ENCODE measurements at places on chromosomes 3 and 15.

DNA sequence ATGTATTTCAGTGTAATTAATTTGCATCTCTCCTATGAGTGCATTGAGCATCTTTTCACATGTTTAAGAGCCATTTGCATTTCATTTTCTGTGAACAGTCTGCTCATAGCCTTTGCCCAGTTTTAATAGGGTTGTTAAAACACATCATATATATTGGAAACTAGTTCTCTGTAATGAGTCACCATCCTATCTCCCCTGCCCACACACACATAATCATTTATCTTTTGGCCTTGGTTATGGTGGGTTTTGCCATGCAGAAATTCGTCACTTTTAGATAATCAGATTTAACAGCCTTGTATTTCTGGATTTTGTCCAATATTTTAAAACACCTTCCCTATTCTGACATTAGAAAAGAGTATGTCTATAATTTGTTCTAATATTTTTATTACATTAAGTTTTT is 11.9 kb upstream of the CHRM5 start:
- DNase-seq = no peak

DNA sequence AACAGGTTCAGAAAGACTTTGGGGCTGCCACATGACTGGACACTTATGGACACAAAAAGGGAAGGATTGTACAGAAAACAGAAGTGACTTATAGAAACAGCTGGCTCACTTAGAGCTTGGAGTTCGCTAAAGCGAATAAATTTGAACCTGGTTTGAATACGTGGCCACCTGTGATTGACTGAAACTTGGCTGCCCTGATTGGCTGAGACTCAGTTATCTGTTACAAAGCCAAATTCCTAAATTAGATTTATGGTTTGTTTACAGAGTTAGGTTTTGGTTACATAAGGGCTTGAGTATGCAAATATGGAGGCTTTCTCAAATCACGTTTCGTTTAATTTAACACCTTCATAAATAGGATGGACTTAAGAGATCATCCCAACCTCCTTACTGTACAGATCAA is 270.2 kb downstream of the THSD4 start:
- no peak for DNase-seq

DNA sequence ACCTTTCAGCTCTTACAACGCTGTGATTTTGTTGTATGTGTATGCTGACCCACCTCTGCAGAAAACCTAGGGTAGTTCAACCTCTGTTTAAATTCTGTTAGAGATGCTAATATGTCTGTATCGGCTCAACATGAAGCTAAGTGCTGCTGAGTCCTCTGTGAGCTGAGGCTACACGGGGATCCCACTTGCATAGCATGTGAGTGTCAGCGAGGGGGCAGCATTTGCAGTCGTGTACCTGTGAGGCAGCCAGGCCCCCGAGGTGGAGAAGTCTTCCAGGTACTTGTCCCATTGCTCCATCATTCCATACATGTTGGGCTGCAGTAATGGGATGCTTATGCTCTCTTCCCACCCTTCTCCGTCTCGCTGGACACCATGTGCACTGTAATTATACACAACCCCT is 3.7 kb downstream of the MKRN2OS start:
- no peak for DNase-seq

GRCh38 chr3:190338717-190339116 is 16.5 kb upstream of the CLDN1 start:
- no peak for DNase-seq

DNA sequence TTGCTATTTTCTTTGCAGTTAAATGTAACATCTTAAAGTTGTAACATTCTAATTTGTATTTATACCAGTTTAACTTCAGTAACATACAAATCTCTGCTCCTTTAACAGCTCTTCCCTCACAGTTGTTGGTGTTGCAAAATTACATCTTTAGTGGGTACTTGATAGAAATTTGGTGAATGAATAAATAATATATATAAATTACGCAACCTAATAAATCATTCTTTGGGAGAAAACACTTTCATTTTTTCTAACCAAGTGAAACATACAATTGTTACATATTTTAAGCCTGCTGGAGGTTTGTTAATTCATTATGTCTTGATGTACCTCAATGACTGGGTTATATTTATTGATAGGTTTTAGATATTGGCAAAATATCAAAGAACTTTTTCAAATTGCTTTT is 118.8 kb downstream of the PLD1 start:
- no peak for DNase-seq

Measured in fibroblast of skin of left quadriceps (primary cell).